ENCODE measurements at places on chromosomes 7 and 10. TPM values are rescaled to one million over a fixed set of nuclear protein-coding genes. Genes with fewer than 3 reads are reported as not detected.

PROSER2 gene
- 12.1 TPM for total RNA-seq

DNA sequence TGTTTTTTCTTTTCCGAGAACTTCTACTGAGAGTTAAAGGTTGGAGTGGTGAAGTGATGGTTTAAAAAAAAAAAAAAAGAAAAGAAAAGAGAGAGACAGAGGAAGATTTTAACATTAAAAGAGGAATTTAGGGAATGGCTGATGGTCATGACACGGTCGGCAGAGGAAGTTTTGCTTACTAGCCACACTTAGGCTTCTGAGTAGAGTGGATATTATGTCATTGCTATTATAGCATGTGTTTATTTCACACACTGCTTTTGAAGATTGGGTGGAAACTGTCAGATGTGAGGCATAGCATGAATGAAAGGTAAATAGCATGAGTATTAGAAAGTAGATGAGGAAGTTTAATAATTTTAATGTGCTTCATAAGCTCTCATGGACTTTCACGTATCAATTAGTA, 2.5 kb downstream of the KAT6B start:
- DNase-seq: no peak

- DNase-seq: no peak
Observed at GRCh38 chr7:96416116-96416515, 94.2 kb upstream of the SLC25A13 start.

DNA sequence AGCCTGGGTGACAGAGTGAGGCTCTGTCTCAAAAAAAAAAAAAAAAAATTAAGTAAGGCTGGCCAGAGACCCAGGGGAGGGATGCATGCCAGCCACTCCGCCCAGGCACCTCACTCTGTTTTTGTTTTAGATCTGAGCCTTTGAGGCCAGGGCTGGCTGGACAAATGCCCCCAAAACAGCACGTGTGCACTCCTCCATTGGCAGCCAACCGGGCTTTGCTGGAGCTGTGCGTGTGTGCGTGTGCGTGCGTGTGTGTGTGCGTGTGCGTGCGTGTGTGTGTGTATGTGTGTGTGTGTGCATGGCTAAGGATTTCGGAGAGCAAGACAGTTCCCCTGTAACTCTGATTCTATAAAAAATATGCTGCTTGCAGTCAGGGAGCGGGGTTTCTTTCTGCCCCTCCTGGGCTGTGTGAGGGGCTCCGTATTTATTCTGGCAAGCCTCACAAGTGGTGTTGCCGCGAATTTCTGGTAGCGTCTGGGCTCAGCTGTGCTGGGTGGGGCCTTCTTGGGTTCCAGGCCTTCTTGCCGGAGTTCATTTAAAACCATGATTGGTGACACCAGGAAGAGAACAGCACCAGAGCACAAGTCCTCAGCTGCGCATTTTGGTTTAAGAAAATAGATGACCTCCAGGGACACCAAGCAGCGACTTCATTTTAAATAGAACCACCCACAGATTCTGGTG, 28.1 kb upstream of the UNCX start:
- peak; percentile 17 for DNase-seq

CDK13 gene
- total RNA-seq: 43.7 TPM

RBM28 gene
- 40.2 TPM for total RNA-seq

All from astrocyte (in vitro differentiated cells and primary cell).